ENCODE measurements at places on chromosomes 1 and 21.

DNA sequence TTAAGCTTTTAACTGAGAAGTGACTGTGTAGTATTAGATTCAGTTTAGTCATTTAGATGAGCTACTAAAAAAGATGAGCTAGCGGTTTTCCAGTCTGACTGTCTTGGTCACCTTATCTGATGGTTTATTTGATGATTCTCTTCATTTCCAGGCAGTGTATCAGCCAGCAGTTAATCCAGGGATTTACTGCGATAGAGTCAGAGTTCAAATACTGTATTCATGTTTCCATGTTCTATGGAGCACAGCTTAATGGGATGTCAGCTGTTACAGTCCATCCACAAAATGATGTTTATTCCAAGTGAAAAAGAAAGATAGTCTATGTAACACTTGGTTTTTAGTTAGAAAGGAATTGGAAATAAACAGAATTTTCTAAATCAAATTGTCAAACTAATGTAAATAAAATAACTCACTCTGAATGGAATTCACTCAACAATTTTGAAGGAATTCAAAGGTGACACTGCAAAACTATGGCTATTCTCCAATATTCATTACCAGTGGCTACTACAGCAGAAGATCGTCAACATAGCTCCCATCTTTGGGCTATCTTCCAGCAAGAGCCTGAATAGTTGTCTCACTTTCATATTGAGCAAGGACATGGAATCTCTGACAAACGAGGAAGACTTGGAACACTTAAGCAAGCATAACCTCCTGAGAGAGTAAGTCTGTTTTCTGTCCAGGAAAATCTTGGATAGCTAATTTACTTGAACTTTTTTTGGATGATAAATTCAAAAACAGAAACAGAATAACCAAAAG lies 54.6 kb upstream of the DPT start:
- no peak for DNase-seq

DNA sequence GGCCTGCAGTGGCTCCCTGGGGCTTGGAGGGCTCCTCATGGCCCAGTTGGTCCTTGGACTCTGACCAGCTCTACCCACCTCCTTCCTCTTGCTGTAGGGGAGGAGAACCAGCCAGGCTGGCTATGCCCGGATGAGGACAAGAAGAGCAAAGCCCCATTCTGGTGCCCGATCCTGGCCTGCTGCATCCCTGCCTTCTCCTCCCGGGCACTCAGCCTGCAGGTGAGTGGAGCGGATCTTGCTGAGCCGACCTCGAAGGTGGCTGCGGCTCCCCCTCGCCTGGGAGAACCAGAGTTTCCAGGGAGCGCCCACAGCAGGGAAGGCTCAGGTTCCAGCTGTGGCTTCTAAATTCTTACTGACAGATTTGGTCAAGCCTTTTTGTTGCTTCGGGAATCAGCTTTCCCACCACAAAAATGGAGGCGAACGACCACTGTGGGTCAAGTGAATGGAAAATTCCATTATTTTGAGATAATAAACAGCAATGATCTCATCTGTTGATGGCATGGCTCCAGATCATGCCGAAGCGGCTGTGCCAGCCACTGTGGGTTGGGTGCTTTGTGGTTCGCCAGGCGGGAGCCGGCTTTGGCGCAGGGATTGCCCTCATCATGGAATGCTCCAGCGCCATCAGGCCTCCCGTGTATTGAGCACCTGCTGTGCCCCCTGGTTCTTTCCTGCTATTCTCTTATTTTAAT lies 106.5 kb upstream of the ACTL8 start:
- no peak for DNase-seq

DNA sequence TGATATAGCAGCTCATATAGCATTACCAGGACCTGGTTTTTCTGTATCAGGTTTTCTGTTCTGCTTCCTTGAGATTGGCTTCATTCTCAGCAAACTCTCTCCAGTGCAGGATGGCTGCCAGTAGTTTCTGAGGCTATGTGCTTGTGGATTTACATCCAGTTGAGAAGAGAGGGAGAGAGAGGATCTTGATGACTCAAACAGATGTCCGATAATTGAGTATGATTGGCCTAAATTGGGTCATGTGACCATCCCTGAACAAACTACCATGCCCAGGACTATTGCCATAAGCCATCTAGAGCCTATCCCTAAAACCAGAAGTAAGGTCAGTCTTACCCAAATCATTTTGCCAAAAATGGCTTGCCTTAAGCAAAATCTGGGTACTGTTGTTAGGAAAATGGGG lies 18.1 kb upstream of the PSMA5 start:
- DNase-seq, result no peak

DNA sequence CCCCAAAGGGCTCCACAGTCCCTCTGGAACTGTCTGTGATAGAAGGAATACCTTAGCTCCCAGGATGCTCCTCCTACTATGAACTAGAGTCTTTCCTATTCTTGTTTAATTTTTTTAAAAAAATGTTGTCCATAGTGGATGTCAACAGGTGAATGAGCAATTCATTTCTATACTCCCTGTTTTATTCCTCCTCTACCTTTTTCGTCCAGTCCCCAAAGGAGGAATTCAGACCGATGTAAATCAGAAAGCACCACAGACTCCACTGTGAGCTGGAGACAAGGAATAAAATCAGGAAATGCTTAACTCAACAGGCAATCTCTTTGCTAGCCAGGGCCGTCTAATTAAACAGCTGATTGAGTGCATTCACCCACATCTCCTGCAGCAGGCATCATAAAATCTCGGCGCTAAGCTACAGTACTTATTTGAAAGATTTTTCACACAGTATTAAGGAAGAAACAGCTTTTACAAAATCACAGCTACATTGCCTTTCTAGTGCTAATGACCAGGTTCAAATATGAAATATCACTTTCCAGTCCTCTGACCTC lies 381.6 kb downstream of the SIPA1L2 start:
- no peak for DNase-seq

DNA sequence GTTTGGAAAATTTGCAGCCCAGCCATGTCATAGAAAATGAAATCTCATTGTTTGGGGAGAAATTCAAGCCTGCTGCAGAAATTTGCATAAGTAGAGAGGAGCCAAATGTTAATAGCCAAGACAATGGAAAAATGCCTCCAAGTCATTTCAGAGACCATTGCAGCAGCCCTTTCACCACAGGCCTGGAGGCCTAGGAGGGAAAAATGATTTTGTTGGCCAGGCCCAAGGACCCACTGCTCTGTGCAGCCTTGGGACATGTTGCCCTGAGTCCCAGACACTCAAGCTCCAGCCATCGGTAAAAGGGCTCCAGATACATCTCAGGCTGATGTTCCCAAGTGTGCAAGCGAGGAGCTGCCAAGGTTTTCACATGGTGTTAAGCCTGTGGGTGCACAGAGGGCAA lies 1.1 kb downstream of the KRTAP19-2 start:
- DNase-seq, result no peak

GRCh38 chr21:40568807-40569206 lies 278.2 kb downstream of the DSCAM start:
- no peak for DNase-seq

GRCh38 chr1:6348511-6349191 lies 44.9 kb downstream of the ACOT7 start:
- peak; percentile 34 for DNase-seq

- no peak for DNase-seq
Measured at GRCh38 chr1:97050506-97050905, 328.9 kb downstream of the PTBP2 start.

DNA sequence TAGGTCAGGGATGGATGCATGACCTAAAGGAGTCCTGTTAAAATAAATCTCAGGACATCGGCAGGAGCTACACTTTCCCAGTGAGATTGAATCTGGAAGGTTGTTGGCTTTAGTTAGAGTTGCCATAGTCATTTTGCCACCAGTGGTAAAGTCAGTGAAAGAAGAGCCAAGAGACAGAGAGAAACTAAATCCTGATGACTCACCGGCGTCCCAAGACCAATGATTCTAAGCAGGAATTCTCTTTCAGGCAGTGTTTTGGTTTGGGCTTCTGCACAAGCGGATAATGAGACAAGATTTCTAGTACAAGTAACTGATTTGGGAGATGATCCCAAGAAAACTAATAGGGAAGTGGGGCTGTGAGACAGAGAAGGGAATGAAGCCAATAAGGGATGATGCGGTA lies 88.8 kb upstream of the ETS2 start:
- DNase-seq, result no peak

GRCh38 chr1:241355311-241356010 lies 1.5 kb downstream of the RGS7 start:
- no peak for DNase-seq

GRCh38 chr1:187872550-187872949 lies 1043.8 kb downstream of the PLA2G4A start:
- no peak for DNase-seq

DNA sequence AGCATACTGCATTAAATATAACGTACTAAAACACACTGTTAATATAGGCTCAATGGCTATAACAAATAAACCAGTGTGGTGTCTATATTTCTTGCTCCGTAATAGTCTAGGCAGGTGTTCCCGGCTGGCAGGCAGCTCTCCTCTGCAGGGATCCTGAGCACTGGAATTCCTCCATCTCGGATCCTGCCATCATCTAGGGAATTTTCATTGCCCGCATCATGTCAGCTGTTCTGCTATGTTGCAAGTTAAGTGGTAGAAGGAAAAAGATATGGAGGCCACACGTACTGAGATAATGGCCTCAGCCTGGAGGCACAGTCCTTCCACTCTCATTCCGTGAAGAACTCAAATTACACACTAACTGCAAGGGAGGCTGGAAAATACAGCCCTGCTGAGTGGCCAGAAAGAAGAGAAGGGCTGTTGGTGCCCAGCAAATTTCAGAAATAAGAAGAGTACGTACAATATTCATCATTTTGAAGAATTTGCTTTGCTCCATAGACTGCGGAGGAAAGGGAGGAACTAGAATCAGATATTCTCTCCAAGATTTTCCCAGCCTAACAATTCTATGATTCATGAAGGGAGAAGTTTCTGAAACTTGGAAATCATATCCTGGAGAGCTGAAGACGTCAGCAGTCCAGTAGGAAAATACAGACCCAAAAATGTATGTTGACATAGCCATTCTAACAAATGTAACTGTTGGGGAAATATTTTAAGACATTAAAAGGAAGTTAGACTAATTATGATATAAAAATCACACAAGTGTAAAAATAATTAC lies 263.3 kb downstream of the MRPL39 start:
- no peak for DNase-seq

GRCh38 chr1:12171206-12172041 lies 4.6 kb downstream of the TNFRSF1B start:
- DNase-seq, result no peak

- no peak for DNase-seq
Measured at GRCh38 chr1:39144924-39145323, 59.6 kb upstream of the MACF1 start.

DNA sequence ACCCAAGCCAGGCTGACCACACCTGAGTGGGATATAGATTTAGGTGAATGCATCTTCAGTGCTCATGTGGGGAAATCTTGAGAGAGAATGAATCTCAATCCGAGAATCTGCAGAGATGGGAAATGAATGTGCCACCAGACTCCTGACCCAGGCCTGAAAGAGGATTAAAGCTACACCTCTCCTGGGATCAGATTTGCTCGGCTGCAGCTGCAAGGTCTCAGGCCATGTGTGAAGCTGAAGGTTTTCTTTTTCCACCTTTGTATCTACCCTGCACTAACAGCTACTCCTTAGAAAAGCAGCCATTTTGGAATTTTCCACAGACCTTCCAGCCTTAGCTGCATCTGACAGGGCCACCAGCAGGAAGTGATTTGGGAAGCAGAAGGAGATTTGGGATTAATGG lies 18.3 kb downstream of the GPR3 start:
- no peak for DNase-seq

- DNase-seq, result peak; percentile 51
Measured at GRCh38 chr1:45569962-45570581, 13.8 kb upstream of the NASP start.

- peak; percentile 66 for DNase-seq
Measured at GRCh38 chr1:42931911-42932422, 26.7 kb downstream of the SLC2A1 start.

DNA sequence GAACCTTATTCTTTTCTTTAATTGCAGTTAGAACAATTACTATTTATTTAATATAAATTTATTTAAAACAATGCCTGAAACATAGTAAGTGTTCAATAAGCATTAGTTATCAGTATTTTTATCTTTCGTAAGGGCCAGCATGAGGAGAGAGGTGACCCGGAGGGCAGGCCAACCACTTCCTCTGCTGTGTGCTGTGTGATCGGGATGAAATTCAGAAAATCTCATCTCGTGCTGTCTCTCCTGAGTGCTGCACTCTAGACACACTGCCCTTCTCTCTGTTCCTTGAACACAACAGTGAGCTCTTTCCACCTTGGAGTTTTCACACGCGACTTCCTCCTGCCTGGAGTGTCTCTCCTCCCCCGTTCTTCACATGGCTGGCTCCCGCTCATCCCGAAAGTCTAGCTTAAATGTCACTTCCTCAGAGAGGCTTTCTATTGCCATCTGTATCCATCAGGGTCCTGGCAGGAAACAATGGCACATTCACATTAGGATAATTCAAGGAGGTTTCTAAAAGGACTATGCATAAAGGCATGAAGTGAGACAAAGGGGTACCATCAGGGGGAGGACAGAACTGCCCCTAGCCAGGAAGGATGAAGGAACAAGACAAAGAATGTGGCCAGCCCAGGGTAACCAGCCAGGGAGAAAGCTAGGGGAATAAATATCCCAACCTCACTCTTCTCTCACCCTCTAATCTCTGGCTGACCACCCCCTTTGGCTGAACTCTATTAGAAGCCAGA lies 142.6 kb upstream of the GJB5 start:
- DNase-seq, result no peak

- DNase-seq, result no peak
Measured at GRCh38 chr1:6118415-6118814, 61.7 kb downstream of the CHD5 start.

- DNase-seq, result no peak
Measured at GRCh38 chr1:220186752-220187151, 85.5 kb downstream of the RAB3GAP2 start.

DNA sequence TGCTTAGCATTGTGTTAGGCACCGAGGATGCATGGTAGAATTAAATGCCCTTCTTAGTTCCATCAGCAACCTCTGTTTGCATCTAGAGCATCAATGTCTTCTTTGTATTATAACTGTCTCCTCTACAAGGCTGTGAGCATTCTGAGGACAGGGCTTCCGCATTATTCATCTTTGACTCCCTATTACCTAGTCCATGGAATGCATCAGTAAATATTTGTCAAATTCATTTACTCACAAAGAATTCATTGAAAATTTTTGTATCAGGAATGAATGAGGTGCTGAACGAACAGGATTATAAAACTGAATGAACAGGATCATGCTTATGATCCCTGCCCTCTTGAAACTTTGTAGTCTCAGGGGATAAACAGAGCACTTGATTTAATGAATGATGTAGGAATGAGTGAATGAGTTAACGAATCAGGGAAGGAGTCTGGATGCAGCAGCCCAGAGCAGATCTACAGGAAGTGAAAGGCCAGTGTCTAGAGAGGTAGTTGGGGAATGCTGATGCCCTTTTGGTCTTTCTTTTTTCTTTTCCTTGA lies 2.8 kb downstream of the RHBDL2 start:
- DNase-seq, result no peak
